ENCODE measurements at places on chromosomes 5 and 9.

DNA sequence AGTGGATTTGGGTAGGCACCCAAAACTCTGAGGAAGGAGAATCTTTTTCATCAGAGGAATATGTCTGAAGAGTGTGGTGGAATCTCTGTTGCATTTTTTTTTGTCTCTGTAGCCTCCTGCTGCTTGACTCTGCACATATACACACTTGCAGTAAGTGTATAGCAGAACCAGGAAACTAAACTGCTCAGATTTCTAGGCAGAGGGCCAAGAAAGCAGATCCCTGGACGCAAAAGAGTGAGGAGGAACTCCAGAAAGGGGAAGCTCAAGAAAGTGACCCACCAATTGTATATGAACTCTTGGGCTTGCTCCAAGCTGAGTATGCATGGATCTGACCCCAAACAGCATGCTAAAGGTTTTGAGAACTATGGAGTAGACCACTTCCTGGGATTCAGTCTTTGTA lies 181.8 kb downstream of the GADD45G start:
- DNase-seq = no peak

DNA sequence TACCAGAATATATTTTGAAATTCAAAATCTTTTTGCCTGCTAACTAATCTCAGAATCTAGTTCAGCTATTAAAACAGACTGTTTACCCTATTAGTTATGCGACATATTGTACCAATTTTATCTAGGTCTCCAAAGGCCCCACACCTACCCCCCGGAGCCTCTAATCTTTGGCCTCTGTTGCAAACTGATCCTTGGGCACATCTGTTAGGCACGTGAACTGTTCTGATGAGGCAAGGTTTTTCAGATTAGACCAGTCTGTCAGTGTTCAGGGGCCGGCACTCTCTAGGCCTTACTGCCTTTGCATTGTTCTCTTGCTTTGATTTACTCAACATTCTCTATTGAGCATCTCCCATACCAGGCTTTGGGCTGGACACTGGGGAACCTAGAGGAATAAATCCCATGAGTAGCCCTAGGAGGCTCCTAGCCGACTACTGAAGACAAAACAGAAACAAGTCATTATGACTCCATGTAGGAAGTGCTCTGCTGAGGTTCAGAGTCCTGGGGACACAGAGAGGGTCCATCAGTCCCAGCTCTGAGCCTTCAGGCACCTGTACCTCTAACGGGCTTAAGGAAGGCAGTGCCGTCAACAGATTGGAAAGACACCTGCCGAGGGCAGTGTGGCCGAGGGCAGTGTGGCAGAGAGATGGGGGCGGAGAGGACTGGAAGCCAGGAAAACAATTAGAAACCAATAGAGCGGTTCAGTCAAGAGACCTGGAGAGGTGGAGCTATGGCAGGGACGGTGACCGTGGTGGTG lies 245.1 kb downstream of the AOPEP start:
- no peak for DNase-seq

DNA sequence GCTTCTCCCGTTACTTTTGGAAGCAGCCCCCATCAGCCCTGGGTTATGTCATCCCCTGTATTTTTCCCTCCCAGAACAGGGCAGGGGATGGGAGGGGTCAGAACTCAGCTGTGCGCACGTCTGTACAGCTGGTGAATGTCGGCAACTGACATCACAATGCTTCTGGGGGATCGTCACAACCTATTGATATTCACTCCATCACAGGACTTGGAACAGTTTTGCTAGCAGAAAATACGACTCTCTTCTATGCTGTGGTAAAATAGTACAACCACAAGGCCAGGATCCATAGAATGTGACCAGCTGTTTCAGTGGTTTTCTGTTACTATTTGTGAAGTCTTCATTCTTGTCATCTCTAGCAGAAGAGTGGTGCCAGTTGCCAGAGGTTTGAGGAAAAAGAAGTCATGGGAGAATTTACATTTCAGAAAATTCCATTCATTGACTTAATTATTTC lies 77.1 kb upstream of the KLF4 start:
- DNase-seq = no peak

GRCh38 chr5:54905246-54905795 lies 80.1 kb downstream of the ESM1 start:
- DNase-seq = no peak

- no peak for DNase-seq
These were observed 34.9 kb upstream of the B4GALT1 start for GRCh38 chr9:33202018-33202417.

DNA sequence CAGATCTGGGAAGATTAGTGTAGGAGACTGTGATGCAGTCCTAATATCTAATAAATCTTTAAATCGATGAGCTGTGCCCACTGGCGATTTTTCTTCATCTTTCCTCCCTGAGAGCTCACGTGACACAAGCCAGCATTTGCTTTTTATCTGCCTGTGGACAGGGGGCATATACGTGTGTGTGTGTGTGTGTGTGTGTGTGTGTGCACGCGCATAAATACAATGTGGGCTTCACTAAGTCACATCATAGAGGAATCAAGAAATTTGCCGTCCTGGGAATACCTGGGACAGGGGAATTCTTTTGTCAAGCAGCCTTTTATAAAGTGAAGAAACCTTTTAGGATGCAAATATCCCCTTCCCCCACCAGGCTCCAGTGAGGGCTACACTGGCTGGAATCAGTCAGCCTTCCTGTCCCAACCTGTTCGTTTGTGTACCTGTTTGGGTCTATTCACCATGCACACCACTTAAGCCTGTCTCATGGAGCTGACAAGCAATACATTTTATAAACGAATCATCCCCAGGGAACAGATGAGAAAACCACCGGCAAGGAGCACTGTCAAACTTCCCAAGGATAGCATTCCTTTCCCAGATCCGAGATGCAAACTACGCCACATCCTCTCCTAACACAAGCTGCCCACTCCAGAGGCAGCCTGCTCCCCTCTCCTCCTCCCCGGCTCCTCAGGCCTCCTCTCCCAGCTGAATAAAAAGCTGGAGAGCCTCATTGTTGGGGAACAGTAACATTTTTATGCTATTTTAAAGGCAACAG lies 2.7 kb downstream of the EPB41L4B start:
- DNase-seq = no peak

GRCh38 chr9:4984171-4984620 lies 876 bp upstream of the JAK2 start:
- no peak for DNase-seq

DNA sequence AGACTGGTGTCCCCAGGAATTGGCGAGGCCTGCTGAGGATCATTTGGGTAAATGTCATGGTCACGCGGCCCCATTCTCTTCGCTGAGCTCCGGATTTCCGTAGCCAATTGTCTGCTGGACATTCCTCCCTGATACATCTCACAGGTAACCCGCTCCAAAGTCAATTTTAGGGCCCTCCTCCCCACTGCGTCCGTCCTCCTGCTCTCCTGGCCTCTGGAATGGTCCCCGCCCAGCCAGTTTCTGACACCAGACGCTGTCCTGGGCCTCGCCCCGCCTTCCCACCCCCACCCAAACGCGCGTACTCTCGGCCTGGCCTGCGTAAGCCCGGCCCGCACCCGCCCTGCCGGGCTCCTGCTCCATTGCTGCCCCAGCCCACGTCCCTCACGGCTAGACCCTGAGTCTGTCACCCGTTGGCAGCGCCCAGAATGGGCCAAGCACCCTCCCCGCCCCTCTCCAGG lies 202.0 kb downstream of the AUH start:
- no peak for DNase-seq

- DNase-seq = no peak
These were observed 584.3 kb downstream of the CAAP1 start for GRCh38 chr9:26308328-26308727.

DNA sequence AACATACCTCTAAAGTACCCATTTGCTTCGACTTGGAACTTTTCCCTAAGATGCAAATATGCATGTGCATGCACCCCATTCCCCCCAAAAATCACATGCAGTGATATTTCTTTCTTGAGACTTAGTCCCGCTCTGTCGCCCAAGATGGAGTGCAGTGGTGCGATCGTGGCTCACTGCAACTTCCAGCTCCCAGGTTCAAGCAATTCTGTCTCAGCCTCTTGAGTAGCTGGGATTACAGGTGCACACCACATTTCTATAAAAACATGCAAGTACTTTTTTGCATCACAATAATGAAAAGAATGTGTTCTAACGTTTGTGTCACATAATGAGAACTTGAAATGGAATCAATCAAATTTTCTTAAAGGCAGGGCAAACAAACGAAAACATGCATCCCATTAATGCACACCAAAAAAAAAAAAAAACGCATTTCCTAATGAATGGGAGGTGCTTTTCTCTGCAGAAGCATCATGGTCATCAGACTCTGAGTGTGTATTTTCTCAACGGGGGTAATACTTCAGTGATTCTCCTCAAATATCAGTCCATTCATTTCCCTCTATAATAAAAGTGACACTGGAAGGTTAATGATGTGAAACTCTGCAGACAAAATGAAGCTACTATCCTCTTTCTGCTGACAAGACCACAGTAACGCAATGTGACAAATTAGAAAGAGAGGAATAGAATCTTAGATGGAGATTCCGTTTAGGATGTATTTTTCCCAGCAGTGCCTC lies 389.4 kb downstream of the CTNND2 start:
- no peak for DNase-seq

DNA sequence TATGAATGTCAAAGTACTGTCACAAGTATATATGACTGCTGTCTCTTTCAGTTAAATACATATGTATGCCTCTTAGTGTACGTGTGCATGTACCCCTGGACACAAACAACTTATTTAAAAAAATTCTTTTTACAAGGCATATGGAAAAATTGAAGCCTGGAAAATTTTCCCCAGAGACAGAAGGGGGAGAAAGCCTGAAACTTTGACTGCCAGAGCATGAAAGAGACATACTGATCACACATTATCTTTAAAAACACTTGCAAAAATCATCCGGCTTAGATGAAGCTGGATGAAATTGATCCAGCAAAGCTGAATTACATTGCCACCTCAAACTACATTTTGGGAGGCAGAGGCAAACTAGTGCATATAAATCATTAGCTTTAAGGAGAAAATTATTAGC lies 88.0 kb upstream of the NFIB start:
- DNase-seq = no peak

DNA sequence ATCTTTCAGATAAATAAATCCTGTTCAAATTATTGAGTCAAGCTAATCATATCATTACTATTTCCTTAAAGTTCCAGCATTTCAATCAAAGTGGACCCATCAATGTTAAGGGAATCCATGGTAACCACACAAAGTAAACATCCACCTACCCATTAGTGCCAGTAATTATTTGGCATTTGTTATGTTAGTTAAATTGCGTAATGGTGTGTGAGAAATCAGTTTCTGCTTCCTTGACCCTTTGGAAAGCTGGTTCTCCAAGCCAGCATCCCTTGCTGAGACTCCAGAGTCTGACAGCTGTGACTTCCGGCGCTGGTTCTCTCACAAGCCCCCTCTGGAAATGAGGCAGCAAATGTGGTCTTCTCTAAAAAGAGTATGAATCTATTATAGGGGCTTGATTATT lies 308.6 kb upstream of the EFNA5 start:
- DNase-seq = no peak
